ENCODE measurements at places on chromosomes 5 and 9. TPM values are rescaled to one million over a fixed set of nuclear protein-coding genes. Genes with fewer than 3 reads are reported as not detected.
A peak's percentile ranks its signal among the peaks of the same experiment; 100 is the strongest.

DNA sequence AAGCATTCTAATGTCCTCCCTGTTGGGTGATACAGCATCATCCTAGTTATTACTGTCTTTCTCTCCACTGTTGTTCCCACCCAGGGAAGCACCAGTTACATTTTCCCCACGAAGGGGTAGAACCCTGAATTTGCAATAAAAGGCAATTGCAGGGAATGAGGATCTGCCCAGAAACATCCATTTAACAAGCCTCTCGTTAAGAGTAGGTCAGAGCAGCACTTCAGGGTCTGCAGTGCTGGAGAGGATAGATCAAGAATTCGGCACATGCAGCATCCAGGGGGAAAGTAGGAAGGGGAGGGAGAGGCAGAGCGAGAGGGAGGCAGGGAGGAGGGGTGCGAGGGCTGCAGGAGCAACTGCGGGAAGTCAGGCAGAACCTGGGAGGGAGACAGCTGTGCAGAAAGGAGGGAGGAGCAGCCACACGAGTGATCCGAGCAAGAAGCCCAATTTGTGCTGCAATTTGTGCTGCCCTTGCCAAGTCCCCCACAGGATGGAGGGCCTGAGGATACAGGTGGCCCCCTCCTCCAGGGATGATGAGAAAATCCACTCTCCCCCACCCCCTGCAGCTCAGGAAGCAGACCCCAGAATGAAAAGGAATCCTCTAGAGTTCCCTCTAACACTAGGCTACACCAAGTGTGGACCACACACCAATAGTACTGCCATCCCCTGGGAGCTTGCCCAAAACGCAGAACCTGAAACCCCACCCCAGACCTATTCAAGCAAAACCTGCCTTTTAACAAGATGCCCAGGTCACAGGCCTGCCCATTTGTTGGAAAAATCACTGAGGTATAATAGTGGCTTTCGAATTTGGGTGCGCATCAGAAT lies 62.2 kb downstream of the EPB41L4B start:
- no peak for DNase-seq

DNA sequence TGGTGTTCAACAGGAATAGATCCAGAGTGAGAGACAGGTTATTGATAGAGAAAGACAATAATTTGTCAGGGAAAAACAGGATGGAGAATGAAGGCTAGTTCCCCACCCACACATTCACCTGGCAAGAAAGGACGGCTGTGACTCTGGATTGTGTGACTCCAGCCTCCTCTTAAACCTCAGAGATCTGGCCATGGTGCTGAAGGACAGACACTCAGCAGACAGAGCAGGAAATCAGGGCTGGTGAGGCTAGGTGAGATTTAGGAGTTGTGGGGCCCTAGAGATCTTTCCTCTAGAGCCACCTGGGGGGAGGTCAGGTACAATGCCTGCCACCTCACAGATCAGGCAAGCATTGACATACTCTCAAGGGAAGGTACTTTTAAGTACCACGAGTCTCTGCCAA lies 15.2 kb downstream of the OR1B1 start:
- no peak for DNase-seq

DNA sequence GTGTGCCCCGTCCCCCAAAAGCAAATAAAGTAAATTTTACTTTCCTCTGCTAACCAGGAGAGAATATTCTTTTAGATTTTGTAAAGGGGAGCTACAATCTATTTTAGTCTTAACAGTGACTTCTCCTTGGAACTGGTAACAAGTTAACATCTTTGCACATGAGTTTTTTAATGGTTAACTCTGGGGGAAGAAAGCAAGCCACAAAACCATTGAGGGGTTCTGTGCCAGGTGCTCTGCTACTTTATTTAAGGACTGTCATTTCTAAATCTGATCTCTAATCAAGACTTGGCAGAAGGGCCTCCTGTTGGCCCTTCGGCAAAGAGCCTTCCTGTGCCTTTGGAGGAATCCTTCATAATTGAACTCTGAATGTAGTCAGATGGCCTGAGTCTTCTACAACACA lies 153.4 kb downstream of the SLC12A2 start:
- DNase-seq = no peak

GRCh38 chr5:39696672-39697398 lies 272.1 kb upstream of the DAB2 start:
- DNase-seq = no peak

- DNase-seq = peak; percentile 23
These were observed 562.2 kb upstream of the TRPC7 start for GRCh38 chr5:136927571-136927970.

DNA sequence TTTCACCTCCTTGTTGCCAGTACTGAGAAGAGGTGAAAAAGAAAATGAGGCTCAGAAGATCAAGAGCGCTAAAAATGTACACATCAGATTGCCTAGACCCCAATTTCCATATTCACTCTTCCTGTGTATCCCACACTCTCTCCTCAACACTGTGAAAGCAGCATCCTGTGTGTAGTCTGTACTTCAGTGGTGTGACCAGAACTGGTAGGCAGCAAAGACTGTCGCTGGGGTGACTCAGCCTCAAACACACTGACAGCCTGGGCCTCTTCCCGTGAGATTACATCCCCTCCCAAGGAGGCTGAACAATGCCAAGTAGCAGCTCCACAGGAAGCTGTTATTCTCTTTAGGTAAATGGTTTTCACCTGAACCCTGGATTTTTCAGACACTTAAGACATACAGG lies 135.5 kb downstream of the CCDC192 start:
- no peak for DNase-seq

- no peak for DNase-seq
These were observed 36.6 kb downstream of the BICD2 start for GRCh38 chr9:92727716-92728700.

- no peak for DNase-seq
These were observed 536.0 kb downstream of the PDE4D start for GRCh38 chr5:59357381-59357977.

DNA sequence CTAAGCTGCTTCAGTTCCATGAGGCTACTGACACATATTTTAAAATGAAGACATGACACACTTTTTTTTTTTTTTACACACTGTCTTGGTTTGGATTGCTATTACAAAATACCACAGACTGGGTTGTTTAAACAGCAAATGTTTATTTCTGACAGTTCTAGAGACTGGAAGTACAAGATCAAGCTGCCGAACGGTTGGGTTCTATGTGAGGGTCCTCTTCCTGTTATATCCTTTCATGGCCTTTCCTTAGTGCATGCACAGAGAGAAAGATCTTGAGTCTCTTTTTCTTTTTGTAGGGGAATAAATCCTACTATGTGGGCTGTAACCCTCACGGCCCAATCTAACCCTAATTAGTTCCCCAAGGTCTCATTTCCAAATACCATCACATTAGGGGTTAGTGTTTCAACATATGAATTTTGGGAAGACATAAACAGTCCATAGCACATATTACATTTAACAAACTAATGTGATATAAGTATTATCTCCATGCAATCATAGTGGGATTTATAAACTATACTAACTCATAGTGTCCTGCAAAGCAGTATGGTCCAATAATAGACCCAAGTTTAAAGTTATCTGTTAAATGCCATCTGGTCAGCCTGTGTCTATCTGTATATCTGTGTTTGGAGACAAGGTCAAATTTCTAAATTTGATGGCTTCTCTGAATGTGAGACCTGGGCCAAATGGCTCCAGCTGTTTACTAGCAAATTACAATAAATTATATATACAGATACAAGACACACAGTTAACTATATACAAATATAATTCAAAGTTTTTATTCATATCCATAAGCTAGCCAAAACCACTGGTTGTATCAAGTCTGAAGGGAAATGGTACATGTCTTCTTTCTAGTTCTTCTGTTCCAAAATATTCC lies 90.3 kb upstream of the NREP start:
- no peak for DNase-seq

DNA sequence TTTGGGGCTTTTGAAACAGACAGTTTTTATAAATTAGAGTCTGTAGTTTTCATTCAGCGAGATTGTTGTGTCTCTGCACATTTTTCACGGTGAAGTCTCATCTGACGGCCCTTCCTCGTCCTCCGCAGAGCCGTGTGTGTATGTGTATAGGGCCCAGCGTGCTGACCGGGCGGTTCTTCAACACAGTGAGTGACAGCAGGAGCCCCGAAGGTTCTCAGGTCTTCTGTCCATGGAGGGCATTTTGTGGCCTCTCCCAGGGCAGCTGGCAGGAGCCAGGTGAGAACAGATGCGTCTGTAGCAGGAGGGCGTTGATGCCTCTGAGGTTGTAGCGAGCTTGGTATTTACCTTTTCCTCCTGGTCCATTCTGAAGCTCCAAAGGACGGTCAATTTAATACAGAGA lies 116.0 kb upstream of the LPCAT1 start:
- no peak for DNase-seq

GRCh38 chr5:144972317-144972716 lies 801.6 kb downstream of the KCTD16 start:
- DNase-seq = no peak

DNA sequence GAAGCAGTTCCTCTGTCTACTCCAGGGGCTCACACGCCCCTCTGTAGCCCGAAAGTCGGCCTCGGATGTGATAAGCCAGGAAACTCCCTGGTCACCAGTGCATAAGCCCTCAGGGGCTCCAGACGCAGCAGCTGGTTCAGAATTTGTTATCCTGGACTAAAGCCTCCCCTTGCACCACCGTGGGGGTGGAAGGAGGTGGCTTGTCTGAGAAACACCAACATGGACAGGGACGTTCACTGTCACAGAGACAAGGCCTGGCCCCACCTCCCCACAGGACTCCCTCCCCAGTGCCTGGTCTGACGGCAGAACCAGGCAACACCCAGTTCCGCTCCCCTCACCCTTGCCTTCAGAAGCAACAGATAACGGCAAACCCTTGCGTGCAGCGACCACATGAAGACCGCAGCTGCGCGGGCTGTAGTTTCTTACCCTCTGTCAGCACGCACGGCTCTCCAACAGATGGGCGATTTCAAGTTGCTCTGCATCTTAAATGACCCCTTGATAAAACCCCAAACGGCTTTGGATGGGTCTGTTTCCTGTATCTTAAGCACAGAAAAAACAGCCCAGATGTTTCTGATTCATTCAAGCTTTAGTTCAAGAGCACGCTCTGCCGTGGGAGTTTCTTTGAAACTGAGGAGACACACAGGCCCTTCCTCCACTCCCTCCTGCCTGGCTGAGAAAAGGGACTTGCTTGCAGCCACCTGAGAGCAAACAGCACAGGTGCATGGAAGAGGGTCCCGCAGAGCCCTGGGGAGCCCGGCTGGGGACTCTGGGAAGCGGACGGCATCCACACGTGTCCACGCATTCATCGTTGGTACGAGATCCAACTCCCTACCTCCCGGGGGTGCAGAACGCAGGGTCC lies 44.7 kb upstream of the NKD2 start:
- peak; percentile 65 for DNase-seq

GRCh38 chr5:85647349-85648127 lies 970.2 kb upstream of the COX7C start:
- no peak for DNase-seq

- DNase-seq = no peak
These were observed 51.5 kb downstream of the MLLT3 start for GRCh38 chr9:20570756-20571155.

DNA sequence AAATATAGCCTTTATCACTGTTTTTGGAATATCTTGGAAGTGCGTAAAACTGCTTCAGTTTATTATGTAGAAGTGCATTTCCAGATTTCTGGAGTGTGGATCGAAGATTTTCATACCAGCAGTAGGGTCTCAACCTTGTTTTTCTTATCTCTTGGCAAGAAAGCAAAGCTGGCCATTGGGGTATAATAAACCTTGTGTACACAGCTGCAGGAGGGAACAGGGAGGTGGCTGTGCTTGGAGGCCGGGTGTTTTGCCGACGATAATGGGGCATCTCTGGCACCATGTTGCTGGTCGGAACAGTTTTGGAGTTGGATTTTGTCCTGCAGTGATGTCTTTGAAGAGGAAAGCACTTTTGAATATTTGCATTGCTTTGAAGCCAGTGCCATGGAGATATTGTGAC lies 308.8 kb upstream of the DMRT1 start:
- no peak for DNase-seq

GRCh38 chr5:71778678-71779276 lies 59.7 kb downstream of the CARTPT start:
- peak; percentile 21 for DNase-seq

- no peak for DNase-seq
These were observed 50.7 kb downstream of the CFAP95 start for GRCh38 chr9:69871118-69871834.

DNA sequence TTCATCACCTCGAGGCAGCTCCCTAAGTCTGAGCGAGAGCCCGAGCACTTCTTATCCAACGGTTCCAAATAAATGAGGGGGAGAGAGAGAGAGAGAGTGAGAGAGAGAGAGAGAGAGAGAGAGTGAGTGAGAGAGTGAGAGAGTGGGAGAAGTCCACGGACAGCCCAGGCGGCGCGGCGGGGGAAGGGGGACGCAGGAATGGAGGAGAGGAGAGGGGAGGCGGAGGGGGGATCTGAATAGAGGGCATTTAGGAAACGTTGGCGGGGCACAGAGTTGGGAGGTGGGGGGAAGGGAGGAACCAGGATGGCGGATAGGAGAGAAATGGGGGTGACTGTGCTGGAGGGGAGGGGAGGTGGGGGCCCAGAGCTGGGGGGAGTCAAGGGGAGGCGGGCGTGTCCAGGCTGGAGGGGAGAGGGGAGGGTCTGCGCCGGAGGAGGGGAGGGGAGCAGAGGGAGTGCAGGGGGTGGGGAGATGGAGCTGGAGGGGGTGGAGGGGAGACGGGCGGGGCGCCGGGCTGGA lies 398 bp upstream of the BASP1 start:
- peak; percentile 80 for DNase-seq

DNA sequence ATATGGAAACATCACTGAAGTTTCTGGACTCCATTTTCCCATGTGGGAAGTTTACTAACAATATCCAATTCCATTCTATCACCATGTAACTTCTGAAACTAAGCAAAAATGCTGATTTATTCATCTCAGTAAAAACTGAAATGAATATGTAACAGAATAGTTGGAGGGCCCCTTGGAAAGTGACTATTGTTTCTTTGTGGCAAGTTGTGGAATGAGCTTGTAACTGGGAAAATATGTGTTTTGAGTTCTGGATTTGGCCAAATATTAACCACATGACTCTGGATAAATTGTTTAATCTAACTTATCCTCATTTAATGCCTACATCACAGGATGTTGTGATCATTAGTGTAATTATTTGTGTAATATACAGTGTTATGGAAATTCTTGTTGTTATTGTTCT lies 619.3 kb downstream of the TLE4 start:
- DNase-seq = no peak

DNA sequence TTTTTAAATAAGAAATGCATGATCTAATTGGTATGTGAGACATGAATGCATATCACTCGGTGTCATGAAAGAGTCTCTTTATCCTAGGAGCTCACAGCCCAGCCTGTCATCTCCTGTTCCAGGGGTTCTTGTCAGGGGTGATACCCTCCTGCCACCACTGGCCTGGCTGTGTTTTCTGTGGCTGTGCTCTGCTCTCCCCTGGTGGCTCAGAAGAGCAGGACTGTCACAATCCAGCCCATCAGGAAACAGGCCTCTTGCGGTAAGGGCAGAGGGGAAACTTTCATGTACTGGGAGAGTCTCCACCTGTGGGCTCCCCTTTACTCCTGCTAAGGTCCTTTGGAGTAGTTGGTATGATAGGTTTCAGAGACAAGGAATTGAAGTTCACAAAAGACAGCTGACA lies 240.2 kb upstream of the GLRA1 start:
- DNase-seq = no peak

GRCh38 chr9:120186276-120186675 lies 393.7 kb downstream of the CDK5RAP2 start:
- peak; percentile 1 for DNase-seq

Gene TMEM252
- polyA plus RNA-seq = 1.7 TPM

Gene RNF180
- 1.9 TPM for polyA plus RNA-seq

Gene MEF2C
- 706 TPM for polyA plus RNA-seq

Gene OGN
- polyA plus RNA-seq = 720 TPM

Gene PSMD5
- 25.6 TPM for polyA plus RNA-seq

Gene LCN1
- polyA plus RNA-seq = not detected

Gene FAT2
- polyA plus RNA-seq = 0.38 TPM

Gene ECM2
- polyA plus RNA-seq = not detected

Gene PCDHB15
- 12.3 TPM for polyA plus RNA-seq

Gene MARCHF6
- polyA plus RNA-seq = not detected

Gene KCNMB1
- polyA plus RNA-seq = 0.71 TPM

Gene POU5F2
- polyA plus RNA-seq = not detected

All from muscle of arm (tissue), 14 donors.